ENCODE measurements at places on chromosomes 1 and 21.

DNA sequence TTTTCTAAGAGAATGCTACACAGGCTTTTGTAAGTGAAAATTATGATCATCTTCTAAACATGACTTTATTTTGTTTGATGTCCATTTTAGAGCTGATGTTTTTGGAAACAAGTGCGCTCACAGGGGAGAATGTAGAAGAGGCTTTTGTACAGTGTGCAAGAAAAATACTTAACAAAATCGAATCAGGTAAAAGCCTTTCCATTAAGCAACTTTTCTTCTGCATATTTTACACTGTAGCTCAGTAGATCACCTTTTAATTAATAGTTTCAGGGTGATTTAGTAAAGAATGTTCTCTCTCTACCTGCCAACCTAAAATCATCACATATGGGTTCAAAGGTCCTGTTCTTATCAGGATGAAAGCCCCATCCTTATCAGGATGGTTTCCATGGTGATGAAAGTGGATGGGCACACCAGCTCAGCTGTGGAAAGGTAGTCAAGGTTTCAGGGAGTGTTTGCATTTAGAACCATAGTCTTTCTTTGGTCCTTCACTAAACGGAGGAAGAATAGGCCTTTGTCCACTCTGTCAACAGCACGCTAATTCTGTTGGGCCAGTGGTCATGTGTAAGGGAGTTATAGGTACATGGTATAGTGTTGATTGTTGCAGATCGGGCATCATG, 28.1 kb downstream of the RAB4A start:
- DNase-seq = no peak

GRCh38 chr1:921011-921837, 2.5 kb upstream of the SAMD11 start:
- DNase-seq = no peak

DNA sequence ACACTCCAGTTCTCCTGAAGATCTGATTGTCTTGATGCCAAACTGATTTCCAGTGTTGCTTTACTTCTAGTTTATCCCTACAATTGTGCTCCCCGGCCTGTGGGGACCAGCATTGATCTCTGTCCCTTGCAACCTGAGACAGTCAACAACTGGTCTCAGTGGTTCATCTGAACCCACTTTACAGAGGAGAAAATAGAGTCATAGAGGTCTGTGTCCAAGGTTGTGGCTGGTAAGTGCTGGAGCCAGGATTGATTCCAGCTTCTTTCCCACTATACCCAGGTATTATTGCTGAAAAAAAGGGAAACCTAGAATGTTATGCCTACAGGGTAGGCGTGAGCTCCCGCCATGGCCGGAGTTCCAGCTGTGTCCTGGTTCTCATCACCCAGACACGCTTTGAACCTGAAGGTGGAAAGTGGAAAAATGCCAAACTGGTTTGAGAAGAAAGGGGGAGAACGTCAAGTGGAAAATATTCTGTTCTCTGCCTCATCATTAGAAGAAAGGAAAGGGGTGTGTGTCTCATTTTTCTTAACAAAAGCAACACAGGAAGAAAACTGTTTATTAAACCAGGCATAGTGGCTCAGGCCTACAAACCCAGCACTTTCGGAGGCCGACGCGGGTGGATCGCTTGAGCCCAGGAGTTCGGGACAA, 60.7 kb upstream of the ITPKB start:
- no peak for DNase-seq

DNA sequence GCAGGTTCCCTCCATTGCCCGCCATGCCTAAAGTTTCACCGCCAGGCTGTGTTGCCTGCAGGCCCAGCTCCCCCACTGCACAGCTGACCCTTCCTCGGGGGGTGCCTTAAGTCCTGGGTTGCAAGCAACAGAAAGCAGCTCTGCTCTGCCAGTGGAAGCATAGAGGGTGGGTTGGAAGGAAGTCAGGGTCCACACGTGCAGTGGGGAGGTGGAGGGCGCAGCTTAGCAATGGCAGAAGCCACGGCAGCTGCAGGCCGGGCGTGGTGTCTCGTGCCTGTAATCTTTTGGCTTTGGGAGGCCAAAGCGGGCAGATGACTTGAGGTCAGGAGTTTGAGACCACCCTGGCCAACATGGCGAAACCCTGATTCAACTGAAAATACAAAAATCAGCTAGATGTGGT, 106.3 kb upstream of the TMEM51 start:
- DNase-seq = no peak

GRCh38 chr1:232635778-232636356, 5.9 kb upstream of the SIPA1L2 start:
- no peak for DNase-seq

GRCh38 chr1:117007719-117008013, 6.1 kb downstream of the CD101 start:
- no peak for DNase-seq

GRCh38 chr1:54750596-54750995, 13.7 kb downstream of the PARS2 start:
- no peak for DNase-seq

DNA sequence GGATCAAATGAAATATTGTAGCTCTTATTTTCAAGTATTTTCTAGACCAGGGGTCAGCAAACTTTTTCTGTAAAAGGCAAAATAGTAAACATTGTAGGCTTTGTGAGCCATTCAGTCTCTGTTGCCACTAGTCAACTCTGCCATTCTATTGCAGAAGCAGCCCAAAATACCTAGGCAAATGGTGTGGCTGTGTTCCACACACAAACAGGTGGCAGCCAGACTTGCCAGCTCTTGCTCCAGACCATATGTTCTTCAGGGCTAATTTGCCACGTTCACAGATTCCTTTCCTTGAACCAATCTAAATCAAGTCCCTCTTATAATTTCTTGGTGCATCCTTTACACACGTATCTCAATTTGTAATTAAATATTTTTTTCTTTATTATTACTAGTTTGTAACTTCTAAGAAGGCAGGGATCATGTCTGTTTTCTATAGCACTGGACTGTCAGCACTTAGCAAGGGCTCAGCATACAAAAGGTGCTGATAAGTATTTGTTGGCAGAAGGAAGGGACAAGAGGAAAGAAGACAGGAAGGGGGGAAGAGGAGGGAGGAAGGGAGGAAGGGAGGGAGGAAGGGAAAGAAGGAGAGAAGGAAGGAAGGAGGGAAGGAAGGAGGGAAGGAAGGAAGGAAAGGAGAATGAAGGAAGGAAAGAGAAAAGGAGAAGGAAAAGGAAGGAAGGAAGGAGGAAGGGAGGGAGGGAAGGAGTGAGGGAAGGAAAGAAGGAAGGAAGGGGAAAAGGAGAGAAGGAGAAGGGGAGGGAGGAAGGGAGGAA, 106.5 kb upstream of the EDEM3 start:
- DNase-seq = no peak

GRCh38 chr1:212291505-212292134, 6.4 kb downstream of the PPP2R5A start:
- no peak for DNase-seq

GRCh38 chr21:42198929-42199867, 19.7 kb upstream of the ABCG1 start:
- peak; percentile 63 for DNase-seq

DNA sequence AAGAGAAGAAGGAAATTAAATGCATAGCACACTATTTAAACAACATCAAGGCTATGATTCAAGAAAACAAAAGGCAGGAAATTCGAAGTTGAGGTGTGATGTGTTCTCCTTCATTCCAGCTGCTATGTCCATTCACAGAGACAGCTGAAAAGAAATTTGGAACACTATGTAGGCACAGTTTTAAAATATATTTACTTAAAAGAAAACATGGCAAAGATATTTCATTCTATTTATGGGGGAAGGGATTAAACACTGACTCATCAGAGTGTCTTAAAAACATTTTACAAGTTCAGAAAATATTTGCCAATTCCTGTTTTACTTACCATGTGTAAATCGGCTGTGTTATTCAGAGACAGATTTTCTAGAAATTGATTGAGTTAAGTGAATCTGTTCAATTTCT, 39.4 kb upstream of the NGF start:
- DNase-seq = peak; percentile 14
